HCT116 (cell line): ENCODE measurements at places on chromosomes 13 and 19. TPM values are rescaled to one million over a fixed set of nuclear protein-coding genes. Genes with fewer than 3 reads are reported as not detected.
A peak's percentile ranks its signal among the peaks of the same experiment; 100 is the strongest.

CEACAM3 gene
- total RNA-seq = not detected

GRCh38 chr13:103056008-103056407 lies 10.2 kb downstream of the SLC10A2 start:
- DNase-seq = no peak

DNA sequence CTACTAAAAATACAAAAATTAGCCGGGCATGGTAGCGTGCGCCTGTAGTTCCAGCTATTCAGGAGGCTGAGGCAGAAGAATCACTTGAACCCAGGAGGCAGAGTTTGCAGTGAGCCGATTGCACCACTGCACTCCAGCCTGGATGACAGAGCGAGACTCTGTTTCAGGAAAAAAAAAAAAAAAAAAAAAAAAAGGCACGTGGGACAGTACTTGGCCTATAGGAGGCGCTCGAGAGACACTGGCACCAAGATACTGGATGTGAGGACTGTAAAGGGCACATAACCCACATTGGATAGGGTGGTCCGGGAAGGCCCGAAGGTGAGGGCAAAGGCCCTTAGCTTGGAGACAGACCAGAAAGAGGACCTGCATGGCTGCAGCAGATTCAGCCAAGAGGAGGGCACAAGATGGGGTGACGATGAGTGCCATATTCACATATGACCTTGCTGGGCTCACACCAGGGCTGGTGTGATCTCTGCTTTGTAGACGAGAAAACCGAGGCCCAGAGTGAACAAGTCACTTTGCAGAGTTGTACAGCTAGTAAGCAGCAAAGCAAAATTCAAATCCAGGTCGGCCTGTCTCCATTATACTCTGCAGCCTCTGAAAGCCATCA lies 89.4 kb downstream of the DPF1 start:
- DNase-seq = no peak

DNA sequence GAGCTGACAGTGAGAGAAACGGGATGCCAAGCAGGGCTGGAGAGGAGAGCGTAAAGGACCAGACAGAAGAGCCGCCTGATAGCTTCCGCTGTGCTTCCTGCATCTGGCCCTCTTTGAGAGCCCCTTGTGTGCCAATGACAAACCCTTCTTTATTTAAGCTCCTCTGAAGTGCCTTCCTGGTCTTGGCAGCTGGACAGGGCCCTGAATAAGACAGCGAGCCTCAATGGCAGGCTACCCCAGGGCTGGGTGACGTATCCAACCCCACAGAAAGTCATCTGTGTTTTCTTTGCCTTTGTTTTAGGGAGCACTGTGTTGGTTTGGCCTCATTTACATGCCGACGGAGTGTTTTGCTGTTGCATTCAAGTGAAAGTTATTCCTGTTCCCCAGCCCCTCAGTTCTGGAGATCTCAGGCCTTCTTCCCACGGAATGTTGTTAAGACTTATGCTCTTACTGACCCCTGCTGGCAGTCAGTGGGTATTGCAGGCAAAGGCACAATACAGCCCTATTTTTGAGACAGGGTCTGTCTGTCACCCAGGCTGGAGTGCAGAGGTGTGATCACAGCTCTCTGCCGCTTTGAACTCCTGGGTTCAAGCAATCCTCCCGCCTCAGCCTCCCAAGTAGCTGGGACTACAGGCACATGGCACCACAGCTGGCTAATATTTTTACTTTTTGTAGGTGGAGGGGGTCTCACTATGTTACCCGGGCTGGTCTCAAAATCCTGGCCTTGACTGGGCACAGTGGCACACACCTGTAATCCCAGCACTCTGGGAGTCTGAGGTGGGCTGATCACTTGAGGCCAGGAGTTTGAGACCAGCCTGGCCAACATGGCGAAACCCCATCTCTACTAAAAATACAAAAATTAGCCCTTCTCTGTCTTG lies 16.8 kb downstream of the CCL25 start:
- no peak for DNase-seq

- DNase-seq = no peak
Observed at GRCh38 chr13:40076765-40077362, 421.4 kb downstream of the COG6 start.

GRCh38 chr13:29543230-29544215 lies 52.0 kb downstream of the SLC7A1 start:
- no peak for DNase-seq

- DNase-seq = no peak
Observed at GRCh38 chr13:110330491-110331011, 23.5 kb downstream of the COL4A2 start.

KLF12 gene
- 7.8 TPM for total RNA-seq

DNA sequence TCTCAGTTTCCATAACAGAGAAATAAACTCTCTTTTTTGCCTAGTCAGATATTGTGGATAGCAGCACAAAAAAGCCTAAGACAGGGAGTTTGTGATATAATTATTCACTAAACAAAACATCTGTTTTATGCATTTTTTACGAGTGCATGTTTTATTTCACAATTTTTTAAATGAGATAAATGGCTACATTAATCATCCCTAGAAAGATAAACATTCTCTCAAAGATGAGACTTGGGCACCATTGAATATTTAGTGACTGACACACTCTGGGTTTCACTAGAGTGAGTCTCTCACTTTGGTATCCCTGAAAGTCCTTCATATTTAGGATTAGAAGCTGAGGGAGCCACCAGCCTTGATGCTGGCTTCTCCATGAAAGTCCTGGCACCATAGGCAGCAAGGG lies 74.3 kb upstream of the LRCH1 start:
- DNase-seq = no peak

DNA sequence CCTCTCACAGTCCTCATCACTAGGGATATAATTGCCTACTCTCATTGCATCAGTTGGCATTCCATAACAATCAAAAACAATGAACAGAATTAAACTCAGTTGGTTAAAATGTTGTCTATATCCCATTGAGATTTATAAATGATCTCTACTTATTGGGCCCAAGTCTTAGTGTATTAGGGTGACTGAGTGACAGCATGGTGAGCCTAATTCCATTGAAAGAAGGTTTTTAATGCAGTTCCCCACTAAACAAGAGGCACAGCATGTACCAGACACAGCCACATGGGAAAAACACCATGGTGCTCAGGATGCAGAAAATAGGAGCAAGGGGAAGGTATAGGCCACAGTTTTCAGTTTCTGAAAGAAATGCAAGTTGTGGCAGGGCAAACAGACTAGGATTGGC lies 208.4 kb downstream of the RFC3 start:
- DNase-seq = no peak

GRCh38 chr13:25934127-25934526 lies 117.7 kb downstream of the SHISA2 start:
- no peak for DNase-seq

DNA sequence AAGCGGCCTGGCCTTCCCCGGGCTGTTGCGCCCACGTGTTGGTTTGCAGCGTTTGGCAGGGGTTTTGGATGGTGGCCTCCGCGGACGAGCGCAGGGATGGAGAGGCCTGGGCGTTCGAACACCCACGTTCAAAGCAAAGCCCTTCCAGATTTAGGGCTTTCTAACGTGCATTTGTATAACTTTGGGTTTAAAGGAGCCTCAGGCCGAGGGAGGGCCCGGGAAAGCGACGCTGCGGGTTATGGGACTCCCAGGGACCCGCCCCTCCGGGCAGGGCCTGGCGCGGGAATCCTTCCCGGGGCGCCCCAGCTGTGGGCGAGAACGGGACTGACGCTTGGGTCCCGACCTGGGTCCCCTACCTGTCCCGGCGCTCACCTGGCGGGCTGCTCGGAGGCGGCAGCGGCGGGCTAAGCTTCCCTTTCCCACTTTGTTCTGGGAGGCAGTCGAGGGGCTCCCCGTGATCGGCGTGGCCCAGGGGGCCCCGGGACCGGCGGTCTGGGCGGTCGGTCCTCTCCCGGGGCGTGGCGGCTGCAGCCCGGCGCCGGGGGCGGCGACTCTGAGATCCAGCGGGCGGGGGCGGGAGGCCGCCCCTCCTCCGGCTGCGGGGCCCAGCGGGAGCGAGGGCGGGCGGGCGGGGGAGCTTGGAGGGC lies at the start of gene FBXO17:
FBXO17 (minus strand) TSS at position 529 of the 647 bp plus-strand sequence. CDS start 25,423 bp downstream, outside the sequence.
- DNase-seq = no peak

DNA sequence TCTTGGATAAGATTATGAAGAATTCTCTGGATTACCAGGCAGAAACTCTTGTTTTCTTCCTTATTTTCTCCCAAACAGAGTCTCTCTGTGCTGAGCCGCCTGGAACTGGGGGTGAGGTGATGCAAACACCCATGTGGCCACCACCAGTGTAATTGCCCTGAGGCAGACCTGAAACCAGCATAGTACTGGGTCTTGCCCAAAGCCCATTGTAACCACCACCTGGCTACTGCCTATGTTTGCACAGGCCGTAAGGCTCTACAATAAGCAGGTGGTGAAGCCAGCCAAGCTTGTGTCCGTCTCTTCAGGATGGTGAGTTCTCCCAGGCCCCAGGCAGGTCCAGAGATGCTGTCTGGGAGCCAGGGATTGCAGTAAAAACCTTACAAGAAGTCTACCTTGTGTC lies 18.9 kb upstream of the KBTBD7 start:
- no peak for DNase-seq

DNA sequence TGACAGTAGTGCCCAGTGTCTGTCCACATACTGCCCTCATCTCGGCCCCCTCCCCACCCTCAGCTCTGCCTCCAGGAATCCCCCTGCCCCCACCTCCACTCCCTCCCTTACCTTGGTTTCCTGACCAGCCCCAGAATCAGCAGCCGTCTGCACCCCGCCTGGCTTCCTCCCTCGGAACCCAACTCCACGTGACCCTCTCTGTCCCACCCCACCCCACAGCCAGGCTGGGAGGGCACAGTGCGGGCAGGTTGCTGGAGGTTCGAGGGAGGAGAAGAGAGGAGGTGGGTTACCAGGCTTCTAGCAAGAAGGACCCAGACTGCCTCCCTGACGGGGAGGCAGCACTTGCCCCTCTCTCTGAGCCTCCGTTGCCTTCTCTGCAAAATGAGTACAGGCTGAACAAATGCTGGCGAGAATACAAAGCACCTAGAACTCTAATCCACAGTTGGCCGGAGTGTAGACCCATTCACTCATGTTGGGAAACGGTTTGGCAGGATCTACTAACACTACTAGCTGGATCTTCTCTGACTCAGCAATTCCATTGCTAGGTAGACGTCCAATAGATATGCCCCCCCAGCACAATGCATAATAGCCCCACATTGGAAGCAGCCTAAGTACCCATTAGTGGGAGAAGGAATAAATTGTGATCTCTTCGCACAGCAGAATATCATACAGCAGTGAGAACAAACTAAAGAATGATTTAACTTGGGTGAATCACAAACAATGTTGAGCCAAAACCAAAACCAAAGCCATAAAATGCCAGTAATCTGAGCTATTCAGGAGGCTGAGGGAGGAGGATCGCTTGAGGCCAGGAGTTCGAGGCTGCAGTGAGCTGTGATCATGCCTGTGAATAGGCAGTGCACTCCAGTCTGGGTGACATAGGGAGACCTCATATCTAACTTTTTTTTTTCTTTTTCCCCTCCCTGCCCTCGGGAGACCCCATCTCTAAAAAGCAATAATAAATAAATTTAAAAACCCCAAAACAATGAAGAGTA lies at the start of gene RASAL3:
RASAL3 (minus strand) TSS at position 151 of the 992 bp plus-strand sequence. CDS start 186 bp downstream, outside the sequence.
- no peak for DNase-seq

DNA sequence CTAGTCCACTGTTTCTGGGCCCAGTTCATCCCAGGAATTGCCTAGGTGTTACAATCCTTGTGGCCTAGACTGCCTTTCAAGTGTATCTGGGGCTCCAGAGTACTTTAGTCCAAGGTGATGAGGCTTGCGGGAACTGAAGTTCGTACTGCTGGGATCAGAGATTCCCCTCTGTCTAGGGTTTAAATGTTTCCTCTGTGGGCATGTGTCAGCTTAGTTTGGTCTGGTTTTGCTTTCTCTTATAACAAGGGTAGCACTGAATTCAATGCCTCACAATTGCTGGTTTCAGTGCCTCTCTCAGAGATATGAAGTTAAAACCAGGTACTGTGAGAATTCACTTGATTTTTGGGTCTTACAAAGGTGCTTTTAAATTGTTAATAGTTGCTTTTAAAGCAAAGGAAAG lies 30.8 kb downstream of the RGCC start:
- no peak for DNase-seq

DNA sequence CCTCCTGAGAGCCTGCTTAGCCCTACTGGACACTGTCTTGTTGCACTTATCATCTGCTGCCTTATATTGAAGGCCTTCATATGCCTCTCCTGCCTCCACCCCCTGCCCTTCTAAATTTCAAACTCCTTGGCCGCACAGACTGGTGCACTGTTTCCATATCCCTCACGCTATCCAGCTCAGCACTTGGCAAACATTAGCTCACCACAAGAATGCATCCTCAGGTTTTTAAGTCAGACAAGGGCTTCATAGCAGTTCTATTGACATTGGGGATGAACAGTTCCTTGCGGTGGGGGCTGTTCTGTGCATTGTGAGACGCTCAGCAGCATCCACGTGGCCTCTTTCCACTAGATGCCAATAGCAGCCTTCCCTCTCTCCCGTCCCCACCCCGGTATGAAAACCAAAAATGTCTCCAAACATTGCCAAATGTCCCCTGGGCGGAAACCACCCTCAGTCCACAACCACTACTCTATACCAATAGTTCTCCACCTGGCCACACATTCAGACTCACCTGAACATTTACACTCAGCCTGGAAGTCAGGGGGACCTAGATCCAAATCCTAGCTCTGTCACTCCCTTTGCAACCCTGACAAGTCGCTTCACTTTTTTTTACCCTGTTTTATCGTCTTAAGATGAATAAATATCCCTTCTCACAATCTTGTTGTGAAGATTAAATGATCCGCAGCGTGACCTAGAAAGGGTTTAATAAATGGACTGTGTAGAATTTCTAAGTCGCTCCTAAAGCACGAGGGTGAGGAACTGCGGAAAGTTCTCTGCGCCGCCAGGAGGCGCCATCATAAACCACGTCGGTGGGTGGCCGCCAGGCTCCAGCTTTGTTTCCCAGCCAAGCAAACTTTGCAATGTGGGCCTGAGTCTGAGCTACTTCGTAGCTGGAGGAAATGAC lies 3.6 kb upstream of the CEACAM3 start:
- peak; percentile 58 for DNase-seq

- DNase-seq = no peak
Observed at GRCh38 chr19:4449639-4450028, 8.0 kb downstream of the UBXN6 start.

GRCh38 chr13:106038752-106039151 lies 496.7 kb downstream of the EFNB2 start:
- peak; percentile 51 for DNase-seq

DNA sequence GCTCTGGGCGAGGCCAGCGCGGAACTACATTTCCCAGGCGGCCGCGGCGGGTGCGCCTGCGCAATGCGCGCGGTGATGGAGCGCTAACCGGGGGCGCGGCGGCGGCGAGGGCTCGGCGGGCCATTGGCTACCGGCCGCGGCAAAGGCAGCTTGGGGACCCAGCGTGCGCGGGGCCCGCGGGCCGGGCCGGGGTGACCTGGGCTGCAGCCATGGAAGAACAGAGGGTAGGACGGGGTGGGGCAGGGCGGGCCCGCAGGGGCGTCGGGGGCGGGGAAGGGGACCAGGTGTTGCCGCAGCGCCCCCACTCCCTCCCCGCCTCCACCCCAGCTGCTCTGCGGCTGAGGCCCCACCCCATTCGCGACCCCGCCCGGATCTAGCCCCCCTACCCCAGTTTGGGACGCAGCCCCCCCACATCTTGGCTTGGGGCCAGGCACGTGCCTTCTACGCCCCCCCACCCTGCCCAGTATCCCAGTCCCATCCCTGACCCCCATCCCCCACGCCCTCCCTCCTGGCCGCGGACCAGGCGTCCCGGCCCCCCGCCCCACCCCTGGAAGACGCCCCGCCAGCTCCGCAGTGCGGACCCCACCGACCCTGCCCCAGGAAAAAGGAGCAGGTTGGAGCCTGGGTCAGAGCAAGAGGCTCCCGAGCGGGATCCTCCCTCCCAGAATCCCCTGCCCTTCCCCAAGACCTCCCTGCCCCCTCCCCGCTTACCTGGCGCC lies at the start of gene FSD1:
FSD1 (plus strand) TSS at position 61 of the 719 bp plus-strand sequence; CDS start at position 210, 149 bp downstream.
- no peak for DNase-seq

GRCh38 chr13:105518086-105518485 lies 1017.4 kb downstream of the EFNB2 start:
- DNase-seq = no peak

OR4F17 gene
- not detected for total RNA-seq

PRTN3 gene
- 2.7 TPM for total RNA-seq

ZNF442 gene
- total RNA-seq = not detected

C13orf46 gene
- total RNA-seq = 0.93 TPM
